ENCODE measurements at places on chromosomes 2 and 18.
A peak's percentile ranks its signal among the peaks of the same experiment; 100 is the strongest.

GRCh38 chr2:80380736-80381135, 76.2 kb upstream of the LRRTM1 start:
- DNase-seq = no peak

DNA sequence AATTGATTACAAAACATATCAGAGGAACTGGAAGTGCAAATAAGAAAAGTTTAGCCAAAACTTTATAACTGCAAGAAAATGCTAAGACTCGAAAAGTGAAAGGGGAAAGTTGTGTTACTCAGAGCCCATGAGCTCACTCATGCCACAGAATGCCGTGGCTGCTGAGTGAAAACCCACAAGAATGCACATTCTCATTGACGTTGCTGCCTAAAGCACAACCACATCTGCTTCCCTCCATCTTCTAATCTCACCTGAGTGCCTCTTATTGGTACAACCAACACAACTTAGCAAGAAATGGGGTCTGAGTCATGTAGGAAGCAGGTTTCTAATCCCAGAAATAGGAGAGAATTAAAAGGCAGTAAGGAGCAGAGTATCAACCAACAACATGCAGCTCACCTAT, 259.7 kb downstream of the LNPK start:
- DNase-seq = peak; percentile 13

DNA sequence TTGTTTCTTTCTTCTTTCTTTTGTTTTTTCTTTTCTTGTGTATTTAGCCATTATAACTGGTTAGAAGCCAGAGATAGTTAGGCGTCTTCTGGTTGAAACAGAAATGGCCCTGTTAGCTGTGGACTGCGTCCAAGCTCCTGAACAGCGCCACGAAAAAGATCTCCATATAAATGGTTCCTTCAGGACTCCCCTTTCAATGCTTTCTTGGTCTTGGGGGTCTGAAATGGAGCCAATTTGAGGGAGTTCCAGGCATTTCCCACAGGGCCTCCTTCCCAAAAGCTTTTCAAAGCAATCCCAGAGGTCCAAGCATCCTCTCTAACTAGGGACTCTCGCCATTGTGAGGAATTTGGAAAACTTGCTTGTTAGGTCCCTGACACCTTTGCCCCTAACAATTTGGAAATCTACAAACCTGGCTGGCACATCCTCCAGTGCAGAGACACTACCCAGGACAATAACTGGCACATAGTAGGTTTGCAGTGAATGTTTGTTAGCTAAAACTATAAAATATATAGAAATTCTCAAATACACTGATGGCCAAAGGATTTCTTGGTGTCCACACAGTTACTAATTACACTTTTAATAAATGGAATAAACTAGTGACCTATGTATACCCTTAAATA, 80.1 kb downstream of the MYCN start:
- no peak for DNase-seq

DNA sequence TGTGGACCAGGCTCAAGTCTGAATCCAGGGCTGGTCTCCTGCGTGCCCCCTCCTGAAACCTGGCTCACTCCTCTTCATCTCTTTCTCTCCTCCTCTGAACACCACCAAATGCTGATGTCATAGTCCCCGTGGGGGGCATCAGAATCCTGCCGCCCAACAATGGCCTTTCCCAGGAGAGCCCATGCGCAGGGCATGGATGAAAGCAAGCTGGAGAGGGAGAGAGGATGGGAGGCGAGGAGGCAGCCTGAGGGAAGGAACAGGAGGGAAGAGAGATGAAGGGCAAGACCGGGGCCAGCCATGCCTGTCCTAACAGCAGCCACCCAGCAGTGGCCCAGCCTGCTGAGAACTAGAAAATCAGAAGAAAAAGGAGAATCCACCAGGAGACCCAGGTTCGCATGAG, 22.3 kb upstream of the LPIN1 start:
- no peak for DNase-seq

- no peak for DNase-seq
These were observed 5.8 kb upstream of the PROM2 start for GRCh38 chr2:95268211-95269035.
